Activated CD4-positive, CD25-positive, alpha-beta regulatory T cell treated with anti-CD3 and anti-CD28 coated beads, Interleukin-2, amount 50 U/mL, for 24 hours (primary cell): ENCODE measurements at places on chromosomes 12 and 14.

- ATAC-seq: no peak
These were observed 189.7 kb upstream of the CDKN3 start for GRCh38 chr14:54207075-54207474.

GRCh38 chr12:106309671-106310505 lies 7.4 kb downstream of the TCP11L2 start:
- no peak for ATAC-seq

DNA sequence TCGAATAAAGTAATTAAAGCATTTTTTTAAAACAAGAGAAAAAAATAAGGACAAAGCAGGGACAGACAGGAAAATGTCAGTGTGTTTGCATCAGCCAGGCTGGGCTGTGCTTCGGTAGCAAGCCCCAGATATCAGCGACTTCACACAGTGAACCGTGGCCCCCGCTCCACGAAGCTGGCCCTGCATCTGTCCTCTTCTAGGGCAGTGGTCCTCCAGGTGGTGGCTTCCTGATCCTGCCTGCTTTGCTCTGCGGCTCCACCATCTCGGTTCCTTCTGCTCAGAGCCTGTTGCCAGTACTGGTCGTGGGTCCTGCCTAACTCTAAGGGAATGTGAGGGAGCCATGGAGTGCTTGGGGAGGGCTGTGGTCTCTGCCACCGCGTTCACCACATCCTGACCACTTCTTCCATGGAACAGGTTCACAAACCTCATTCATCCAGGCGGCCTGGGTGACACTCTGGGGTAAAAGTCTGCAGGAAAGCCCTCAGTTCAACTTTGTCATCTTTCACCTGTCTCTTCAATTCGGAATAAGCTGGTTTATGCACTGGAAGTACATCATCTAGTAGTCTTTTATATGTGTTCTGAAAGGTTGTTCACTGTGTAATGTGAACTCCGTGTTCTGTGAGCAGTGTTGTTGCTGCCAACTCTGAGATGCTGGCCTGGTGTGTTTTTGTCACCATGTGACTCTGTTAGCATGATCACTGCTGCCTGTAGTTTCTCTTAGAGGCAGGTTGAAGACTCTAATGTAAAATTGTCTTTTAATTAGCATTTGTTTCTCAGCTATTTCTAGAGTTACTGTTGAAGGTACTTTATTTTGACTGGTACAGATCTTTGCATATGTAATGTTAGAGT lies 47.9 kb downstream of the ANKRD9 start:
- no peak for ATAC-seq

- ATAC-seq: no peak
These were observed 266.9 kb downstream of the CCDC91 start for GRCh38 chr12:28456934-28457710.

GRCh38 chr14:42734041-42734440 lies 1127.4 kb downstream of the LRFN5 start:
- ATAC-seq: no peak

- no peak for ATAC-seq
These were observed 21.2 kb downstream of the MAX start for GRCh38 chr14:65080960-65081747.

DNA sequence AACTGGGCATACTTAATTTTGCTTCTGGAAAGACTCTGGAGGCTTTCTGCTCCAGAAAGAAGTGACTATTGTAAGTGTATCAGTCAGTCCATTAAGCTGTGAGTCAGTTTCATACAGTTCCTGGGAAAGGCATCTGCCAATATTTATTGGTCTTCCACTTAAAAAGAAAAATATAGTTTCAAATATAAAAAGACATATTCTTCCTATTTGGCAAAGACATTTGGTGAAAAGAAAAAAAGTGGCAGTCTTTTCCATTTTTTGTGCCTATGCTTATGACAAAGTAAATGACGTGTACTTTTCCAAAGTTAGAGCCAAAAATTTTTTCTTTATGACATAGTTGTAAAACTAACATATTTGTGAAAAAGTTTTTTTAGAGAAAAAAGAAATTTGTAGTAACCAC lies 12.3 kb downstream of the TMEM30B start:
- no peak for ATAC-seq

- ATAC-seq: no peak
These were observed 456.7 kb upstream of the SEL1L start for GRCh38 chr14:81990312-81990761.

- ATAC-seq: no peak
These were observed 1.5 kb downstream of the MTERF2 start for GRCh38 chr12:106985479-106985878.

DNA sequence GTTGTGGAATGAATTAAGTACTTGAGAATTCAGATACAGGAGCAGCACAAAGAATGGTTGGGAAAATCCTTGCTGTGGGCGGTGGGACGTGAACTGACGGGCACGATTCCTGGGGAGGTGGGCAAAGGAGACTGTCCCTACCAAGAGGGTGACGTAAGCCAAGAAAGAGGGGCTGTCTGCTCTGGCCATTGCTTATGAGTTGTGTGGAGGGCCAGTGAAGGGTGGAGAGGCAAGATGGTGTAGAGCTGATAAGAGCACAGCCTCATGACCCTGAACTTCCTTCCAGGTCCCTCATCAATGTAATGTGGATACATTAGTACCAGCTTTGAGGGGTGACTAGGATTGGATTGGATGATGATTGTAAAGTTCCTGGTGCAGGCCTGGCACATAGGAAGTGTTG lies 50.2 kb downstream of the WDR20 start:
- no peak for ATAC-seq

DNA sequence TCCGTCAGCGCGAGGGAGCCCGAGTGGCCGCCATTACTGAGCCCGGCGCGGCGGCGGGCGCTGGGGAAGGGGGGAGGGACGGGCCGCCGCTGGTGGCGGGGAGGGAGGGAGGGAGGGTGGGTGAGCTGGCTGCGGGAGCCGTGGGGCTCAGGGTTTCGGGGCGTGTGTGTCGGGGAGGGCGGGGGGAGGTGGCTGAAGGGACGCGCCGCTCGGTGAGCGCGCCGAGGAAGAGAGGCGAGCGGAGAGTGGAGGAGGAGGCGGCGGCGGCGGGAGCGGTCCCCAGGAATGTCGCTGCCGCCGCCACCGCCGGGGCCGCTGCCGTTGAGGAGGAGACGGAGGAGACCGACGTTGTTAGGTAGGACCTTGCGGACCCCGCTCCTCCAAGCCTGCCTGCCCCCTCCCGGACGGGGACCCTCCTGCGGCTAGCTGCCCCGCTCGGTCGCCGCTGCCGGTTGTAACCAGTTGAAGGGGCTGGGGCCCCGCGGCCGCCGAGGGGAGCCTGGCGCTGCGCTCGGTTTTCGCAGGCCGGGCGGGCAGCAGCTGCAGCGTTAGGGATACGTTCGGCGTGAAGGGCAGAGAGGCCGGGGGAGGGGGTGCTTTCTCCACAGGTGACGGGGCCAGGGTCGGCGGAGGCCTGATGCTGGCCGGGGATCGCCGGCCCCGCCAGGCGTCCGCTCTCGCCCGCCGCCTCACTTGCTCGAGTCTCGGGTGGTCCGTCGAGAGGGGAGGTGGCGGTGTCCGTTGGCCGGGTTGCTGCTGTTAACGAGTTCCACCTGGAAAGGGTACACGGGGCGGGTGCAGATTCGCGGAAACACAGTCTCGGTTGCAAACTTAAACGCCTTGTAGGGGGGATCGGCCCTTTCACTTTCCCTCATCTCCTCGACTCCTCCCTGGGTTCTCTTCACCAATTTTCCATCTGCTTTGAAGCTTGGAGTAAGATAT lies at the start of gene ARHGAP5:
Gene ARHGAP5, plus strand, starts transcription at position 224 of the 942 bp plus-strand sequence. CDS start 13,366 bp downstream, outside the sequence.
- peak; percentile 14 for ATAC-seq

DNA sequence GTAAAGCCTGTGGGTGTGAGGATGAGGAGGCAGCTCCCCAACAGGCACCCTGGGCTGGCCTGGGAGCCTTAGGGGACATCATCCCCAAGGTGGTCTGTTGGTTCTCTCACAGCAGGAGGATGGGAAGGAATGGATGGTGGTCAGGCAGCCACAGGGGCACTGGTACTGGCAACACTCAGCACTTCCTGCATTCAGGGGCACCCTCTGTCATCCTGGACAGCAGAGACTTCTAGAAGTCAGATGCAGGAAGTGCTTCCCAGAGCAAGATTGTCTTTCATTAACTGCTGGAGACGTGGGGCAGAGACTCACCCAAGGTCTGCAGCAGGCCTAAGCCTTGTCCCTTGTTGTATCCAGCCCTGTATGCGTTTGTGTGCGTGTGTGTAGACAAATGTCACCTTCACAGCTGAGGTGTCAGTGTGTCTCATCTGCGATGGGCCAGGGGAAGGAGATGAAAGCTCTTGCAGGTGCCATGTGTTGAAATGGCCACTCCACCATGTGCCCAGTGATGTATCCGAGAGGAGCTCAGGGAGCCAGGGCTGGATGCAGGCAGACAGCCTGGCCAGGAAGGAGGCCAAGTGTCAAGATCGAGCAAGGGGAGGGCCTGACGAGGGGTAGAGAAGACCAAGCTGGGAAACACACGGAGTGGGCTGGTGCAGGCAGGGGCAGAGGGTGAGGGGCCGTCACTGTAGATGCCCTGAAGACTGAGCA lies 85.1 kb downstream of the PITPNM2 start:
- ATAC-seq: no peak

DNA sequence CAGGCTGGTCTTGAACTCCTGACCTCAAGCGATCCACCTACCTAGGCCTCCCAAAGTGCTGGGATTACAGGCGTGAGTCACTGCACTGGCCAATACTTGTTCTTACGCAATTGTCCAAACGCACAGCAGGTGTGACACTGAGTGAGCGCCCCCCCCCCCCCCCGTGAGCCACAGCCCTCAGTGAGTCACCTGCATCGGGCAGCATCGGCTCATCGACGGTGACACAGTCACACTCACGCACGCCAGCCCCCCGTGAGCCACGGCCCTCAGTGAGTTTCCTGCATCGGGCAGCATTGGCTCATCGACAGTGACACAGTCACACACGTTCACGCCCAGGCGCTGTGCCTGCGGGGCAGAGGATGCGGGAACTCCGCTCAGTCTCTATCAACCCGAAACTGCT lies 42.5 kb downstream of the GALNT9 start:
- no peak for ATAC-seq

DNA sequence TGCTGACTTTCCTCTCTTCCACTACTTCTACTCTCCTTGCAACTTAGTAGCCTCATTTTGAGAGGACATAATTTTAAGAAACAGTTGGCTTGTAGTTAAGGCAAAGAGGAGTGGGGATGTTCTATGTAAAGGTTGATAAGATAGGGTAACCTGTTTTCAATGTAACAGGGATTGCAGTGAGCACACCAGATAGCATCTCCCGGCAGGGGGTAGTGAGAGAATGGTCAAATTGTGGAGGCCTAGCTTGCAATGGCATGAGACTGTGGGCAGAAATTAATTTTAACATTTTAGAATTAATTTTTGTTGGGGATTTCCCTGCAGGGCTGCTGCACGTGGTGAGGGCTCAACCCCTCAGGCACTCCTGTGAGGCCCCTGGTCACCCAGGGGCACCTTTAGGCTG lies 41.4 kb downstream of the KLRG1 start:
- no peak for ATAC-seq

GRCh38 chr12:26748412-26748740 lies 84.6 kb downstream of the ITPR2 start:
- ATAC-seq: peak; percentile 18

GRCh38 chr12:91722072-91722471 lies 423.6 kb downstream of the BTG1 start:
- peak; percentile 99 for ATAC-seq

DNA sequence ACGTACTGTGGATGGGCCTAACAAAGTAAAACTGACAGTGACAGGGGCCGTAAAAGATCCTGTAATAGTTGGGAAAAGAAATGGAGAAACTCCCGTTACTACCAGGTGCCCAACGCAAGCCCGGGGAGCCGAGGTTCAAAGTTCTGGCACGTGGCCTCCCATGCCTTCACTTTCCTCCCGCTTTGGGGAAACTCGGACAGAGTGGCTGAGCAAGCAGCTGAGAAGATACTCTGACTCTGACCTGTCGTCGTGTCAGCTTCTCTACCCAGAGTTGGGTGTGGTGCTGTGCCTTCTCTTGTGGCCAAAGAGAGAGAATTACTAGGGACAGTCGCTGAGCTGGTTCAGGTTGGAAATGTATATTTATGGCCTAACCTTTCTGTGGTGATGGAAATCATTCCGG lies 1.7 kb downstream of the B4GALNT3 start:
- no peak for ATAC-seq

GRCh38 chr14:35534208-35534872 lies 376 bp downstream of the INSM2 start:
- peak; percentile 26 for ATAC-seq

- ATAC-seq: no peak
These were observed 24.0 kb downstream of the FAM222A start for GRCh38 chr12:109737631-109738030.

- ATAC-seq: no peak
These were observed 10.2 kb downstream of the SPRYD3 start for GRCh38 chr12:53068811-53069585.

DNA sequence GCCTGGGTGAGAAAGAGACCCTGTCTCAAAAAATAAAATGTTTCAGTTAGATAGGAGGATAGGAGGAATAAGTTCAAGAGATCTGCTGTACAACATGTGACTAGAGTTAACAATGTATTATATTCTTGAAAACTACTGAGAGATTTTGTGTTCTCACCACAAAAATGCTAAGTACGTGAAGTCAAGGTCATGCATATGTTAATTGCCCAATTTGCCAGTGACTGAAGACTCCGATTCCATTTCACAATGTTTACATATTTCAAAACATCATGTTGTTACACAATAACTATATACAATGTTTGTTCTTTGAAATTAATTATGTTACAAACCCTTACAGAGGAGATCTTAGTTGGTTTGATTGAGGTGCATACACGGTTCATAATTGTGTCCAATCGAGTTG lies 52.1 kb downstream of the SLC15A4 start:
- ATAC-seq: no peak

- no peak for ATAC-seq
These were observed 206.2 kb upstream of the SSTR1 start for GRCh38 chr14:38001501-38001900.

- ATAC-seq: no peak
These were observed 43.5 kb downstream of the SYNE2 start for GRCh38 chr14:63896278-63896720.

GRCh38 chr14:65330416-65330815 lies 82.1 kb upstream of the FUT8 start:
- ATAC-seq: no peak

- ATAC-seq: no peak
These were observed 1.8 kb upstream of the PARP2 start for GRCh38 chr14:20341646-20342045.

GRCh38 chr14:56632195-56632594 lies 52.6 kb downstream of the TMEM260 start:
- no peak for ATAC-seq

- peak; percentile 47 for ATAC-seq
These were observed 100.7 kb downstream of the DUSP6 start for GRCh38 chr12:89251342-89252271.

DNA sequence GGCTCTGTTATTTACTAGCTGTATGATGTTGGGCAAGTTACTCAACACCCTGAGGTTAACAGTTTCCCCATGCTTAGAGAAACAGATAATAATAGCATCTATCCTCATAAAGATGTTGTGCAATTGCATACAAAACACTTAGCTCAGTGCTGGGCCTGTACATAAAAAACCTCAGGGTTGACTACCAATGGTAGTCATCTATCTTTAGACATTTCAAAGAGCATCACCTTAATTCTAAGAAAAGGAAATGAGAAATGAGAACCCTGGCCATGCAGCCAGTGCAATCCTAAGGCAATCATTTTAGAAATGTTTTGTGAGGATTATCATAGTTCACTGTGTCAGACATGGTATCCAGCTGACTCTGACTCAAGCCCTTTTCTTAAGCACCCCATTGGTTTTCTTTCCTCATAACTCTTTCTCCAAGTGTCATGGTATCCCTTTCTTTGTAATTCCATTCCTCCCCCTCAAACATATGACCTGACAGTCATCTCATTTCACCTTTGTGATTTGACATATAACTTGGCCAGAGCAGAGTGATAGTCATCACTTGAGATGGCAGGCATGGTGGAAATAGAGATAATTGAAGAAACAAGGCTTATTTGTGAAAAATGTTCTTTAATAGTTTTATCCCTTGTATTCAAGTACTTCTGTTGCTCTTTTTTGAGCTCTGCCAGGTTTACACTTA lies 29.5 kb upstream of the OSBPL8 start:
- peak; percentile 45 for ATAC-seq
